Body of pancreas (tissue), 4 donors: ENCODE measurements at places on chromosomes 13 and 19.

GRCh38 chr13:98539666-98540065 lies 37.2 kb downstream of the STK24 start:
- DNase-seq: no peak

- DNase-seq: no peak
Measured at GRCh38 chr13:112769615-112770014, 79.8 kb downstream of the ATP11A start.

- DNase-seq: no peak
Measured at GRCh38 chr13:40311356-40312101, 354.9 kb downstream of the FOXO1 start.

DNA sequence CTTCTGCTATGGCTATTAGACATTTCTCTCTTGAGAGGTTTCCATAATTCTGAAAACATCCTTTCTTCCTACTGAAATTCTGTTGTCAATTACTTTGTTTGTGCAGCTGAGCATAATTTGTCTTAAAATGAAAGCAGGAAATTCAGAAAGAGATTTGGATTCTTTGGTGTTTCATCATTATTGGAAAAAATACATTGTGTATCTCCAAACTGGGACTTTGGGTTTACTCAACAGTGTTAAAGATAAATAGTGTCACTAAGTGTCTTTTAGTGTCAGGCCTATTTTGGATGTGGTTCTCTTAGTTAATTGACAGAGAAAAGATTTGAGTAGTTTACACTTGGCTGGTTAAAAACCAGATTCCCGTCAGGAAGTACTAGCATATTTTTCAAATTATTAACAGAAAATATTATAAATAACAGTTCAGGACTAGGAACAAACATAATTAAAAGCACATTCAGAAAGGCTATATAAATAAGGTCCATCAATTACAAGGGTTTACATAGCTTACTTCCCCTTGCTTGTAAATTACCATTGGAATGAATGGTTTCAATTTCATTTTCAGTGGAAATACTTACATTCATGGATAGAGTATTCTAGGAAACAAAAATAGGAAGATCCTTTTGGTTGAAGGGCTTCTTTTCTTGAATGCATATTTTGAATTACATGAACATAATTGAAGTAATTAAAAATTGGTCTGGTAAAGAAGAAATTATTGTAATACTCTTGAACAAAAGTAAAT lies 483.1 kb downstream of the GPC6 start:
- no peak for DNase-seq

DNA sequence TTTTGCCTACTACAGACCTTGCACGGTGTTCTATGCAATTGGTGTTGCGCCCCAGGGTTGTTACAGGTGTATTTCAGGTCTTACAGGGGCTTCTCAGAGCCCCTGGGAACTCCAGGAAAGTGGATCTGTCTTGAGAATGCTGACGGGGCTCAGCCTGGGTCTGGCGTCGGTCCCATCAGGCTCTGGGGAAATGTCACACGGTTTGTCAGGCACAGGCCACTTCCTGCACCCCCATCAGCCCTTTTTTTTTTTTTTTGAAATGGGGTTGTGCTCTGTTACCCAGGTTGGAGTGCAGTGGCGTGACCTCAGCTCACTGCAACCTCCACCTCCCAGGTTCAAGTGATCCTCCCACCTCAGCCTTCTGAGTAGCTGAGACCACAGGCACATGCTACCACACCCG lies 13.2 kb downstream of the CLEC4G start:
- no peak for DNase-seq

- DNase-seq: no peak
Measured at GRCh38 chr13:106487129-106487528, 48.3 kb downstream of the EFNB2 start.

DNA sequence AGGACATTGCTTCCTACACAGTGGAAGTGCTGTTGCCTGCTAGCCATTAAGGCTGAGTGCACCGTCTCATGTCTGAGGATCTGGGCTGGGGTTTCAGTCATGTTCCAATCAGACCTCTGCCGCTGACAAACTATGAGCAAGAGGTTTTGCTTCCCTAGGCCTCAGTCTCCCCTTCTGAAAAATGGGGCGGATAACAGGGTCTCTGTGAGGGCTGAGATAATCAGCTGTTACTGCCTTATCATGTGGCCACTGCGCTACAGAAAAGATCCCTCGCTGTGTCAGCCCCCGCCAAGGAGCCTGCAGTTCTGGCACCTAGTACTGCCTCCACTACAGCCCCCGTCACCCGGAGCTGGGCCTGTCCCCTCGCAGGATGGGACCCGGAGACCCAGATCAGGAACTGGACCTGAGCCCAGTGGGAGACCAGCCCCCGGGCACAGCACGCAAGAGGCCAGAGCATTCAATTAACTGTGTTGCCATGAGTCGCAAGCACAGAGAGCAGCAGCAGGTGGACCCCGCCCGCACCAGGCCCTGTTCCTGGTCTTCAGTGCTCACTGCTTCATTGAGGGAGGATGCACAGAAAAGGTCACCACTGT lies 3.0 kb upstream of the PNKP start:
- DNase-seq: no peak

DNA sequence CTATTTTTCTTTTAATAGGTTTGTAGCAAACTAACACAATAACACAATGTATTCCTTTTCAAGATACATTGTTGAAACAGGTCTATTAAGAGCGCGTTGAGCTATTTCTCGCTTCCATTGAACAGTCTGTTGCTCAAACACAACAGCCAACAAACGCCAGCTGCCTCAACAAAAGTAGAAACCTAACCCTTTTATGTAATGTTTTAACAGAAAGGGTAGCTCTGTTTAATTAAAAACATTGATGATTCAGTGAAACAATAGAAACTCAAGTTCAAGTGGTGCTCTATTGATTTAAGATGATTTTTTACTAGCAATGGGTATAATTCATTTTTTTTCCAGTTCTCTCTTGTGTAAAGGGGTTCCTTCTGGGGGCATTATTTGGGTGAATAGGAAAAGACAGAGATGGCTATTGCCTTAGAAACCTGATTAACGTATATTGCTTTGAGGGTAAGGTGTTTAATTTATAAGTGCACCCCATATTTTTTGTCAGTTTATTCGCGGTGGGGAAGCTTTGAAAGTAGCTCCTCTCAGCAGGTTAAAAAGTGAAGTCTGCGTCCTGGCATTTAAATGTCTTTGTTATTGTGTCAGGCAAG lies 14.9 kb downstream of the ZIC2 start:
- no peak for DNase-seq
